ENCODE measurements at places on chromosomes 5 and 9.

DNA sequence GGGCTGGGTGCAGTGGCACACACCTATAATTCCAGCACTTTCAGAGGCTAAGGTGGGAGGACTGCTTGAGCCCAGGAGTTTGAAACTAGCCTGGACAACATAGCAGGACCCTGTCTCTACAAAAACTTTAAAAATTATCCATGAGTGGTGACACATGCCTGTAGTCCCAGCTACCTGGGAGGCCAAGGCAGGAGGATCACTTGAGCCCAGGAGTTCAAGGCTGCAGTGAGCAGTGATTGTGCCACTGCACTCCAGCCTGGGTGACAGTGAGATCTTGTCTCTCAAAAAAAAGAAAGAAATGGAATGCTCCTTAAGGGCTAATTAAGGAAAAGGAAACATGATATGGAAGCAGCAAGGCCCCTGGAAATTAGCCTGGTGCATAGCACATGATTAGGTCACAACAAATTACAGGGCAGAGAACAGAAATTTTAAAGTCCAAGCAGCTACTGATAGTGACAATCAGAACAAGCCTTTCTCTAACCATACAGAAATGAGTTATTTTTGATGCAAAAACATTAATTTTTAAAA, 19.5 kb downstream of the ANKH start:
- no peak for DNase-seq

GRCh38 chr5:77832166-77832770, 56.1 kb upstream of the TBCA start:
- no peak for DNase-seq

GRCh38 chr9:126222363-126222834, 104.2 kb upstream of the MVB12B start:
- no peak for DNase-seq

GRCh38 chr5:134840811-134841210, 5.0 kb upstream of the C5orf24 start:
- DNase-seq: no peak

- DNase-seq: no peak
Observed at GRCh38 chr9:110753731-110754231, 85.2 kb downstream of the MUSK start.

GRCh38 chr5:133967698-133968203, 674 bp downstream of the C5orf15 start:
- DNase-seq: no peak

DNA sequence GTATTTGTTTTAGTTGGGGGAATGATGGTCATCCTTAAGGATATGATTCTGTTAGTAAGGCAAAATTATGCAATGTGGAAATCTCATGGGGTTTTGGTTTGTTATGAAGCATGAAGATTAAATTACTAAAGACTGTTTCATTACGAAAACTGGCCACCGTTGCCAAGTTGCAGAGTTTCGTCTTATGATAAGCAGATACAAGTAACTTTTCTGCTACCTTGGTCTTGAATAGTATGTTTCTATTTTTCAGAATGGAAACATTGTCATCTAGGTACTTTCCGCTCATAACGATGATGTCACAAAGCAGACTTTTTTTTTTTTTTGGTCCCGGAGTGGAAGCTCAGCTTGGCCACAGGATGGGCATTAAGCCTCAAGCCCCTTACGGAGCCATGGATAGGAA, 4.2 kb downstream of the CCNI2 start:
- DNase-seq: no peak

DNA sequence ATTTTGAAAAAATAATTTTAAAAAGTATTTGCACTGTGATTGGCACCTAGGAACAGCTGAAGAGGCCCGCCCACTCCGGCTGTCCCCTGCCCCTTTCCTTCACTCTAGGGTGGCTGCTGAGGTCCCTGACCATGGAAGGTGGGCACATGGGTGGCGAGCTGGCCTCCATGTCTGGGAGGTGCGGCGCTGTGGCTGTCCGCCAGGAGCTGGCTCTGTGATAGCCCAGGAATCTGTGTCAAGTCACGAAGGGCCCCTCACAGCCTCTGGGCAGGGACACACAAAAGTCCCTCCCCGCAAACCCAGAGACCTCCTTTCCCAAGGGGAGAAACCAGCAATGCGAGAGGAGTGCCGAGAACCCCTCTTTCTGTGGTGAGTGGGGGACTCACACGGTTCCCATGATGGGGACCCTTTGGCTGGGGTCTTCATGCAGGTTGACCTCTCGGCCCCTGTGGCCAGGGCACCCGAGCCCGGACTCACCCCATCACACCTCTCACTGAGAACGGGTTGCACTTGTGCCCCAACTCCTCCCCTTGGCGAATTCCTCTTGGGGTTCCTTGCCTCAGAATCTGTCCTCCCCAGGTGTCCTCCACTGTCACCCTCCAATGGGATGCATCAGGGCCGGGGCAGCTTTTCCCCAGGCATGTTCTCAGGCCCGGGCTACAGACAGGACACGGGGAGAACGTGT, 168.0 kb downstream of the GAPVD1 start:
- DNase-seq: no peak

DNA sequence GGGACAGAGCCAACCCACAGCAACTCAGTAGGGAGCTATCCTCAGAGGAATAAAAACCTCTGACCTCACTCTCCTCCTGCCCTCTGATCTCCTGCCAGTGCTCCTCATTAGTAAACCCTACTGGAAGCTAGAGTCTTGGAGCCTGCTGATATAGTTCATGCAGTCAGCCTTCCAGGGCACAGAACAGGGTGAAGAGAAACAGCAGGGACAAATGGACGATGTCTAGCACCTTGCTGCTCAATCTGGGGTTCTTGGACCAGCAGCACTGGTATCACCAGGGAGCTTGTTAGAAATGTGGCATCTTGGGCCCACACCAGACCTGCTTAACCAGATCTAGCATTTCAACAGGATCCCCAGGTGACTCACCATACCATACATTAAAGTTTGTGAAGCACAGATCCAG, 5.5 kb upstream of the GALNT12 start:
- no peak for DNase-seq

Measured in activated effector memory CD4-positive, alpha-beta T cell treated with Interleukin-2 at 50 U/mL for 16 hours (primary cell).